Naive thymus-derived CD4-positive, alpha-beta T cell (primary cell): ENCODE measurements at places on chromosomes 1 and 21. TPM values are rescaled to one million over a fixed set of nuclear protein-coding genes. Genes with fewer than 3 reads are reported as not detected.

RASAL2 gene
- total RNA-seq: 0.13 TPM

BEST4 gene
- total RNA-seq: 1.4 TPM

LCE1C gene
- not detected for total RNA-seq

CAMTA1 gene
- total RNA-seq: 37.6 and 45.2 TPM in 2 replicates

OR10J1 gene
- not detected for total RNA-seq

DNA sequence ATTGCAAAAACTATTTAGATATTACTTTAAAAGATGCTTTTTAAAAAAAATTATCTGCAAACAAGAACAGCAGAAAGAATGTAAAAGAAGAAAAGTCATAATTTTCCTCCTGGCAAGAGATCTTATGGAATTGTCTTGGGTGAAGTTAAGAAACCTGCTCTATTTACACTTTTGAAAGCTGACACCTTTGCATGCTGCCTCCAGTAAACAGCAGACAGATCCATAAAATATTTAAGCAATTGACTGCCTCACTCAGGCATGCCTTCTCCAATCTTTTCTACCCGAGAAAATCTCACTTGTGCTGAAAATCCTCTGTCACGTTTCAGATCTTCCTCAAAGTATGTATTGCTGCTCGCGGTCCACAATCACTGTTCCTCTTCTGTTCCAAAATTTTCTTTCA is 107.9 kb upstream of the ZP4 start:
- no peaks in the 10 kb centered on the region for H3K36me3 ChIP-seq
- no peak for DNase-seq
- no peaks in the 10 kb centered on the region for H3K27me3 ChIP-seq
- no peak overlapping the region for H3K27ac ChIP-seq
- no peak overlapping the region for H3K4me3 ChIP-seq

CFAP298 gene
- 17.4 TPM for total RNA-seq

CXADR gene
- total RNA-seq: 0.20 and 0.51 TPM in 2 replicates

GRCh38 chr1:32020339-32020738 is 6.7 kb downstream of the KHDRBS1 start:
- no peak overlapping the region for H3K27ac ChIP-seq
- no peaks in the 10 kb centered on the region for H3K27me3 ChIP-seq
- no peak for DNase-seq
- H3K4me3 ChIP-seq: peak overlapping the region; percentile 9
- H3K36me3 ChIP-seq: peaks cover 14% of the 10 kb centered on the region

DNA sequence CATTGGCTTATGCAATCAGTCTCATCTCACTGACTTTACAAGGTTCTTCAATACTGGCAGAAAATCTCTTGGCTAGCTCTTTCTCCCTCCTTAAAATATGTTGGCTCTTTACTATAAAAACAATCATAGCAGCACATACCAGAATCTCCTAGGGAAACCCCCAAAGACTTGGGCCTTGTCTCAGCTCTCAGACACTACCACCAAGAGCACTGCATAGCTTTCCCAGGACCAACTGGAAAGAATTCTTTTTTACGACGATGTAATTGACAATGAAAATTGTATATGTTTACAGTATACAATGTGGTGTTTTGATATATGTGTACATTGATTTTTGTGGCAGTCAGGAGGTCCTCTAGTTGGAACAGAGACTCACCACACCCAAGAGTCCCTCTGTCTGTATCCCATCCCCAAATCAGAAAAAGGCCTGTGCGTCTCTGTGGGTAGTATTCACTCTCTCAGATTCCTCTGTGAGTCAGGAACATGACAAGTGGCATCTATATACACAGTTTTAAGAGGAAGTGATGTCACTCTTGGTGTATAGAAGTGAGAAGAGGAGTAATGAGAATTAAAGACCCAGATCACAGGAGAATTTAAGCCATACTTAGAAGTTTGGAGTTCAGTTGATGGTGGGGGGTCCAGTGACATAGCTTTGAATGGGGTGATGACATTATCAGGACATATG is 21.1 kb downstream of the SMAP2 start:
- no peaks in the 10 kb centered on the region for H3K36me3 ChIP-seq
- peaks cover 91% of the 10 kb centered on the region for H3K4me1 ChIP-seq
- no peaks in the 10 kb centered on the region for H3K27me3 ChIP-seq
- H3K4me3 ChIP-seq: peak overlapping the region; percentile 9
- peak; percentile 72 for DNase-seq

- no peaks in the 10 kb centered on the region for H3K4me1 ChIP-seq
- no peak overlapping the region for H3K27ac ChIP-seq
- no peaks in the 10 kb centered on the region for H3K27me3 ChIP-seq
- H3K36me3 ChIP-seq: no peaks in the 10 kb centered on the region
Measured at GRCh38 chr1:227299241-227299627, 19.1 kb downstream of the CDC42BPA start.

RIIAD1 gene
- not detected in 2 replicates for total RNA-seq

DNA sequence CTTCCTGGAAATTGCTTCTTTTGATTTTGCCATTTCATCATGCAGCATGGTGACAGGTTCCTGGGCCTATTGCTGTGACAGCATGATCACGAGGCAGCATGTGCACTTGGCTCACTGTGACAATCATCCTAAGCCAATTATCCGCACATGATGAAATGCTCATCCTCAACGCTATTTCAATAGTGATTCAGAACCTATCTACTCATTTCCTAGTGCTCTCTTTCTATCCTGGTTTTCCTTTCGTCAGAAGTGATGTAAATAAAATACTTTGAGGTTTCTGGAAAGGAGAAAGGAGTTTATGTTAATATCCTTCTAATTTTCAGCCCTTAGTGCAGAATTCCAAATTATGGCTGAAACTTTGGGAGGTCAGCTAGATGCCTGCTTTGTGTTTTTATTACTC is 110.6 kb upstream of the ADAMTS5 start:
- no peaks in the 10 kb centered on the region for H3K4me1 ChIP-seq
- H3K4me3 ChIP-seq: no peak overlapping the region
- DNase-seq: no peak
- no peaks in the 10 kb centered on the region for H3K27me3 ChIP-seq
- H3K36me3 ChIP-seq: no peaks in the 10 kb centered on the region
- no peak overlapping the region for H3K27ac ChIP-seq

DNA sequence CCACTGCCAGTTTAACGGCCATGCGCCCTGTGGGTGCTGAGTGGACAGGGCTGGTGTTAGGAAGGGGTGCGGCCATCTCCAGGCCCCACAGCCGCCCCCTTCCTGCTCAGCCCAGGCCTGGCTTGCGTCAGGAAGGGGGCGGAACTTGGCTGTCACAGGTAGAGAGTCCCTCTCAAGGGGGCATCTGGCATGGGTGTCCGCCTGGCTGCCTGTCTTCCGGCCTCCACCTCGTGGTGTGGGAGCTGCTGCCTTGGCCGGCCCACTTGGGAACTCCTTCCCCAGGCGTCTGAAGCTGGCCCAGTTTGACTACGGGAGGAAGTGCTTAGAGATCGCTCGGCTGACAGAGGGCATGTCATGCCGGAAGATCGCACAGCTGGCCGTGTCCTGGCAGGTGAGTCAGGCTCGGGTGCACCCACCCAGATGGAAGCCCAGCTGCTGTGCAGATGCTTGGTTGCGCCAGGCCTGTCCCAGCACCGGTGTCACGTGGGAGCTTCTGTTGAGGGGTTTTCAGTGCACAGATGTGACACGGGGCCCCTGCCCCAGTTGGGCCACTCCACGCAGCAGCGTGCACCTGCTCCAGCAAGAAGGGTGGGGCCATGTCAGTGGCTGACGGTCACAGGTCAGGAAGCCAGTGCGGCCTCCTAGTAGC is 9.1 kb upstream of the ATAD3B start:
- H3K4me1 ChIP-seq: no peaks in the 10 kb centered on the region
- DNase-seq: no peak
- H3K27ac ChIP-seq: peak overlapping the region; percentile 28
- no peaks in the 10 kb centered on the region for H3K36me3 ChIP-seq
- H3K27me3 ChIP-seq: no peaks in the 10 kb centered on the region
- H3K4me3 ChIP-seq: no peak overlapping the region

- DNase-seq: no peak
- no peak overlapping the region for H3K27ac ChIP-seq
- H3K36me3 ChIP-seq: no peaks in the 10 kb centered on the region
- no peak overlapping the region for H3K4me3 ChIP-seq
- no peaks in the 10 kb centered on the region for H3K4me1 ChIP-seq
- H3K27me3 ChIP-seq: no peaks in the 10 kb centered on the region
Measured at GRCh38 chr1:234559152-234559901, 50.7 kb downstream of the IRF2BP2 start.

GRCh38 chr1:91152331-91152730 is 130.5 kb upstream of the ZNF644 start:
- H3K4me3 ChIP-seq: no peak overlapping the region
- H3K27me3 ChIP-seq: no peaks in the 10 kb centered on the region
- no peaks in the 10 kb centered on the region for H3K4me1 ChIP-seq
- H3K36me3 ChIP-seq: no peaks in the 10 kb centered on the region
- DNase-seq: no peak

- H3K27ac ChIP-seq: no peak overlapping the region
- no peak overlapping the region for H3K4me3 ChIP-seq
- H3K4me1 ChIP-seq: no peaks in the 10 kb centered on the region
Measured at GRCh38 chr1:160354388-160354985, 11.3 kb downstream of the NCSTN start.

- no peak within 1 kb of the TSS for H3K27ac ChIP-seq
- no peak for DNase-seq
- H3K4me1 ChIP-seq: no peaks in the 10 kb centered on the region
- no peaks in the 10 kb centered on the region for H3K27me3 ChIP-seq
- H3K36me3 ChIP-seq: no peaks in the 10 kb centered on the region
Measured at GRCh38 chr1:161089251-161089924, at the start of gene NECTIN4. NECTIN4 (minus strand) TSS chr1:161089558; CDS start chr1:161089296, 262 bp downstream.

DNA sequence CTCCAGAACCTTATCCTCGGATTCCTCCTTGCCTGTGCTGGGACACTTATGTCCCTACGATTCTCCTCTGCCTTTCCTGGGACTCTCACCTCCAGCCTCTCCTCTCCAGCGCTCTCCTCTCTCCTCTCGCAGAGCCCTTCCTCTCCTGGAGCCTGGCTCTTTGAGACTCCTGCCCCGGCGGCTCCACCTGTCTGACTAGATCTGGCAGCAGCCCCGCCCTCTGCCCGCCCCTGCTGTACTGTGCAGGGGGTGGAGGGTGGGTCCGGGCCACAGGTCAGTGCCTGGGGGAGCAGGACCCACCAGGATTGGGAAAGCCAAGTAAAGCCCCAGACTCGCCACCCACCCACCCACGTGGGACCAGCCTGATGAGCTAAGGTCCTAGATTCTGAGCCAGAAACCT is 1.6 kb downstream of the ELOVL1 start:
- peak overlapping the region; percentile 90 for H3K27ac ChIP-seq
- H3K36me3 ChIP-seq: peaks cover 10% of the 10 kb centered on the region
- H3K4me1 ChIP-seq: peaks cover 22% of the 10 kb centered on the region
- H3K4me3 ChIP-seq: no peak overlapping the region
- H3K27me3 ChIP-seq: no peaks in the 10 kb centered on the region

NBL1 gene
- 36.0 TPM for total RNA-seq

GRCh38 chr1:180610556-180611015 is 21.2 kb upstream of the XPR1 start:
- H3K4me1 ChIP-seq: no peaks in the 10 kb centered on the region
- no peak overlapping the region for H3K27ac ChIP-seq
- H3K36me3 ChIP-seq: no peaks in the 10 kb centered on the region

- peak overlapping the region; percentile 83 for H3K27ac ChIP-seq
- peaks cover 19% of the 10 kb centered on the region for H3K36me3 ChIP-seq
- H3K4me3 ChIP-seq: peak overlapping the region; percentile 100
Measured at GRCh38 chr1:212791261-212791675, 309 bp downstream of the NSL1 start.
